ENCODE measurements at places on chromosomes 2 and 18. TPM values are rescaled to one million over a fixed set of nuclear protein-coding genes. Genes with fewer than 3 reads are reported as not detected.

GRCh38 chr18:24548583-24548982, 88.1 kb downstream of the HRH4 start:
- no peaks in the 10 kb centered on the region for H3K4me1 ChIP-seq
- no peaks in the 10 kb centered on the region for H3K36me3 ChIP-seq
- no peak overlapping the region for H3K27ac ChIP-seq
- no peak for DNase-seq
- H3K27me3 ChIP-seq, result no peaks in the 10 kb centered on the region
- H3K4me3 ChIP-seq, result no peak overlapping the region

DNA sequence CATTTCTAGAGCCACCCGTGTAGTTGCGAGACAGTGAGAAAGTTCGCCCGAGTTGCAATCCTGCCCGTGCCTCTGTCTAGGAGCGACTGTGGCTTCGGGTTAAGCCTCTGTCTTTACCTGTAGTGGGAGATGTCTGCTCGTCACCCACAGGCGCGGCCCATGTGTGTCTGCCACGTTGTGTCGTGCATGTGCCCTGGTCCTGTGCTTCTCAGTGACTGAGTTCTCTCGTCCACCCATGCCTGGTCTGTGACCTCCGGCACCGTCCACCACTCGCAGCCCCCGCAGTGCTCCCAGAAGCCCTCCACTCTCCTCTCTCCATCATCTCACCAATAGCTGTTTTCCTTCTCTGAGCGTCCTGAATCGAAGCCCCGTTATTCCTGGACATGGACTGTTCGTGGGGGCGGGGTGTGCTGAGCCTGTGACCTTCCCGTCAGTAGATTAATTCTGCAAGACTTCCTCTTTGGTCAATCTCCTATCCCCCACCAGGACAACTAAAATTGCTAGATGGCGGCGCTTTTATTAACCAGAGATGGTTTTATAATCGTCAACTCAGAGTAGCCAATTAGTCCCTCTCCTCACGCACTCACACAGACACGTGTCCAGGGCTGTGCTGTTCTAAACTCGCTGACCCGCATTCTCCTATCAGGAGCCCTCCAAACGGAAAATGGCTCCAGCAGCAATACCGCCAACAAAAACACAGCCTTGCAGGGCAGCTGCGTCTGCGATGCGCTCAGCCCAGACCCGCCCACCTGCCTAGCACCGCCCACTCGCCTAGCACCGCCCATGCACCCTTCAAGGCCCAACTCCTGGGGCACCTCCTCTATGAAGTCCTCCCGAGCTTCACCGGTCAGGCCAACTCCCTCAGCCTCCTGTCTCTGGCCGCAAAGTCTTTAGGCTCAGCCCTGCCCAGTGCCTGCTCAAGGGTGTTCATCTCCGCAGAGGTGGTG, 119.4 kb downstream of the TWIST2 start:
- no peaks in the 10 kb centered on the region for H3K27me3 ChIP-seq
- H3K27ac ChIP-seq, result no peak overlapping the region
- no peaks in the 10 kb centered on the region for H3K36me3 ChIP-seq

- no peaks in the 10 kb centered on the region for H3K4me1 ChIP-seq
- no peak overlapping the region for H3K27ac ChIP-seq
- no peak for DNase-seq
- H3K4me3 ChIP-seq, result no peak overlapping the region
Observed at GRCh38 chr2:121375621-121376159, 90.7 kb upstream of the TFCP2L1 start.

DNA sequence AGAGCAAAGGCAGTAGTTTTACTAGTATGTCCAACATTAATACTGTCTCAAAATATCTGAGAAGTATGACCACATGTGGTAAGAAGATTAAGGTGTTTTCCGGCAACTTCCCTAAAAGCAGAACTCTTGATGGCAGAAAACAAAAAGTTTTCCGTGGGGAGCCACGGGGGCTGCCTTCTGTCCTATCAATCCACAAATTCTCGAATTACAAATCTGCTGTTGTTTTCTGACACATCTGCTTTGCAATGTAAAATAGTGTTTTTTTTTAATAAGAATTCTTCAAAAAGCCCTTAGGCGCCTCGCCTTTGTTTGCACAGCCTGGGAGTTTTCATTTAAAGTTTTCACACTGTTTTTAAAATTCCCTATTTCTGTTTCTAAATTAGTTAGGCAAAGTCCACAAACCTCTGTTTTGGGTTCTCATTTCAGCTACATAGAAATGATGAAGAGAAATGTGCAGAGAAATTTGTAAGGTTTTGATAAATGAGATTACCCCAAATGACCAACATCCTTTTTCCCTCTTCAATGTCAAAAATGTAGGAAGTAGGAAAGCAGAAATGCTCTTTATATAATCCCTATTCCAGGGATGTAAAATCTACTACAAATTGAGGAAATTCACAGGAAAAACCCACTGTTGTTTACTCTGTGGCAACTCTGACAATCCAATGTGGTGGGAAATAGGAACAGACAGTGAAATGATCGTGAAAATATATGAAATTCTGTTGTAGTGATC, 385.8 kb downstream of the ZEB2 start:
- no peaks in the 10 kb centered on the region for H3K27me3 ChIP-seq
- H3K27ac ChIP-seq, result no peak overlapping the region
- DNase-seq, result no peak
- H3K4me3 ChIP-seq, result no peak overlapping the region

GRCh38 chr2:169860149-169860548, 32.9 kb downstream of the UBR3 start:
- no peak for DNase-seq
- peaks cover under 1% of the 10 kb centered on the region for H3K4me1 ChIP-seq
- H3K27ac ChIP-seq, result no peak overlapping the region
- peaks cover 12% of the 10 kb centered on the region for H3K36me3 ChIP-seq
- no peak overlapping the region for H3K4me3 ChIP-seq

- no peak overlapping the region for H3K27ac ChIP-seq
- no peak for DNase-seq
- no peak overlapping the region for H3K4me3 ChIP-seq
- no peaks in the 10 kb centered on the region for H3K27me3 ChIP-seq
- H3K36me3 ChIP-seq, result no peaks in the 10 kb centered on the region
- no peaks in the 10 kb centered on the region for H3K4me1 ChIP-seq
Observed at GRCh38 chr2:144971786-144972335, 451.9 kb upstream of the ZEB2 start.

- H3K4me1 ChIP-seq, result peaks cover 12% of the 10 kb centered on the region
- H3K36me3 ChIP-seq, result no peaks in the 10 kb centered on the region
- H3K4me3 ChIP-seq, result peak overlapping the region; percentile 29
- no peak for DNase-seq
- peak overlapping the region; percentile 35 for H3K27ac ChIP-seq
- H3K27me3 ChIP-seq, result no peaks in the 10 kb centered on the region
Observed at GRCh38 chr18:10032331-10033015, 118.7 kb downstream of the VAPA start.

GRCh38 chr18:77042583-77042982, 90.0 kb downstream of the MBP start:
- no peaks in the 10 kb centered on the region for H3K36me3 ChIP-seq
- DNase-seq, result no peak
- peak overlapping the region; percentile 62 for H3K27ac ChIP-seq
- no peak overlapping the region for H3K4me3 ChIP-seq

TCF23 gene
- total RNA-seq, result not detected

- no peak overlapping the region for H3K27ac ChIP-seq
- H3K36me3 ChIP-seq, result no peaks in the 10 kb centered on the region
- H3K27me3 ChIP-seq, result no peaks in the 10 kb centered on the region
- H3K4me1 ChIP-seq, result no peaks in the 10 kb centered on the region
Observed at GRCh38 chr2:134225841-134226240, 28.0 kb upstream of the MGAT5 start.

DNA sequence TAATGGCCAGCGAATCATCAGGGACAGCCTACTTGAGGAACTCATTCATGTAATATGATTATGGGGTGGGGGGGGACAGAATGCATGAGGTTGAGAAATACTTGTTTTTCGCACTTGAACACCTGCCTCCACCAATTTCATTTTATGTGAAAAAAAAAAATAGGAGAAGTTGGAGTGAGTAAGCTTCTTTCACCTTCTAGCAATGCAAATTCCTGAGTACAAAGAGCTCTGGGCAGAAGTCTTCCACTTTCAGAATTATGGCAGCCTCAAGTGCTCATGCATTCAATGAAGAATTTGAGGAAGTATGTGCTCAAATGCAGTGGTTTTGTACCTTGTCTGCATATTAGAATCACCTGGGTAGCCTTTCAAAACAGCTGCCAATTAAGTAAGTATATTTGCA, 40.1 kb upstream of the GPD2 start:
- H3K27me3 ChIP-seq, result no peaks in the 10 kb centered on the region
- H3K36me3 ChIP-seq, result no peaks in the 10 kb centered on the region
- no peak for DNase-seq

TBR1 gene
- total RNA-seq, result not detected

GRCh38 chr2:196088203-196088602, 19.6 kb upstream of the DNAH7 start:
- DNase-seq, result no peak

GRCh38 chr2:195590861-195591205, 66.2 kb upstream of the SLC39A10 start:
- H3K4me1 ChIP-seq, result no peaks in the 10 kb centered on the region
- H3K4me3 ChIP-seq, result no peak overlapping the region

HDAC4 gene
- total RNA-seq, result 68.2 TPM

DNA sequence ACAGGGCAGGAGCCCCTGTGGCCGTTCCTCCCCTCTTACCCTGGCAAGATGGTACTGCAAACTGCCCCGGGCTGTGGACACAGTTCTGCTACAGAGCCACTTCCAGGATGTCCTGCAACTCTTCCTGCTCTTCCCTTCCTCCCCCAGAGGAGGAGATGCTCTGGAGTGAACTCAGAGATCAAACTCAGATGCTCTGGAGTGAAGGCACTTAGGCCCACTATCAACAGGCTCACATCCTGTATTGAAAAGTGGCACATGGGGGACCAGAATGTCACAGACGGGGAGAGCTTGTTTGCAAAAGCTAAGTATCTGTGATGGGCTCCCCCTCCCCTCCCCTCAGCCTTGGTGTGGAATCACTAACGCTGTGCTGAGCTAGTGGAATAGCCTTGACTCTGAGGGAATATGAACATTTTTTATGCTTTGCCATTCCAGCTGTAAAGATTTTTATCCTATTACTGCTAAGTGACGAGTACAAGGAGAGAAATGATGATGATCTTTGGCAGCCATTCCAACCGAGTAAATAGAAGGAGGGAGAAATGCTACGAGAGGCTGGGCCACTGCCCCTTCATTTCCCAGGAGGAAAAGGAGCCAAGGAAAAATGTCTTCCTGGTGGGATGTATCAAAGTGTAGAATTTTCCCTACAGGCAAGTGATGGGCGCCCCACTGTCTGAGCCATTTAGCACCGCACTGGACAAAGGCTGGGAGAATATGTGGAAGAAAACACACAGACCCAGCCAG, 152.6 kb downstream of the GALNT14 start:
- H3K27me3 ChIP-seq, result no peaks in the 10 kb centered on the region
- H3K4me3 ChIP-seq, result no peak overlapping the region
- no peaks in the 10 kb centered on the region for H3K4me1 ChIP-seq
- no peaks in the 10 kb centered on the region for H3K36me3 ChIP-seq
- no peak for DNase-seq

GRCh38 chr18:11215216-11215615, 65.8 kb upstream of the PIEZO2 start:
- H3K4me3 ChIP-seq, result no peak overlapping the region
- no peak for DNase-seq
- no peak overlapping the region for H3K27ac ChIP-seq

DNA sequence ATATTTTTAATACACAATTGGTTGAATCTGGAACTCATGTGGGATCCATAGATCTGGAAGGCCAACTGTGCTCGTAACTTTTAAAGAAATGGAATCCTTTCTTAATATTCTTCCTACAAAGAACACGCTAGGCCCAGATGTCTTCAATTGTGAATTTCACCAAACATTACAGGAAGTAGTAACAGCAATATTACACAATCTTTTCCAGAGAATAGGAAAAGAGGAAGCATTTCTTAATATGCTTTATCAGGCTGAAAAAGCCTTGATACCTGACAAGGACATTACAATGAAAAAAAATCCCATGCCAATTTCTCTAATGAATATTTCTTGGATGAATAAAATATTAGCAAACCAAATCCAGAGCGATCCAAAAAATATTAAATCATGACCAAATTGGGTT, 80.3 kb upstream of the HAAO start:
- no peak for DNase-seq
- H3K27me3 ChIP-seq, result no peaks in the 10 kb centered on the region
- H3K36me3 ChIP-seq, result no peaks in the 10 kb centered on the region
- H3K4me1 ChIP-seq, result no peaks in the 10 kb centered on the region
- no peak overlapping the region for H3K4me3 ChIP-seq
- peak overlapping the region; percentile 78 for H3K27ac ChIP-seq

GRCh38 chr2:200810998-200811332, 745 bp upstream of the BZW1 start:
- no peaks in the 10 kb centered on the region for H3K27me3 ChIP-seq
- peaks cover 22% of the 10 kb centered on the region for H3K36me3 ChIP-seq
- peak overlapping the region; percentile 90 for H3K4me3 ChIP-seq
- H3K4me1 ChIP-seq, result peaks cover 2% of the 10 kb centered on the region
- DNase-seq, result peak; percentile 24

DNA sequence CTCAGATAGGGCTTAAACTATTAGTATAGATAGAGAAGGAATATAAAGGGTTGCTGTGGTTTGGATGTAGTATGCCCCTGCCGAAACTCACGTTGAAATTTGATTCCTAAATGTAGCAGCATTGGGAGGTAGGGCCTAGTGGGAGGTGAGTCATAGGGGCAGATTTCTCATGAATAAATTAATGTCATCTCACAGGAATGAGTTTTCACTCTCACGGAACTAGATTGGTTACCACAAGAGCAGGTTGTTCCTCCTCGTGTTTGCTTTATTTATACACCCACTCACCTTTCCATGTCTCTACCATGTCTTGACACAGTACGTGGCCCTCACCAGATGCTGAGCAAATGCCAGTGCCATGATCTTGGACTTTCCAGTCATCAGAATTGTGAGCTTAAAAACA, 218.2 kb downstream of the RBM43 start:
- H3K4me3 ChIP-seq, result no peak overlapping the region
- H3K4me1 ChIP-seq, result no peaks in the 10 kb centered on the region
- no peak for DNase-seq
- H3K27me3 ChIP-seq, result no peaks in the 10 kb centered on the region
- no peaks in the 10 kb centered on the region for H3K36me3 ChIP-seq
- H3K27ac ChIP-seq, result no peak overlapping the region

TLX2 gene
- total RNA-seq, result not detected

DNA sequence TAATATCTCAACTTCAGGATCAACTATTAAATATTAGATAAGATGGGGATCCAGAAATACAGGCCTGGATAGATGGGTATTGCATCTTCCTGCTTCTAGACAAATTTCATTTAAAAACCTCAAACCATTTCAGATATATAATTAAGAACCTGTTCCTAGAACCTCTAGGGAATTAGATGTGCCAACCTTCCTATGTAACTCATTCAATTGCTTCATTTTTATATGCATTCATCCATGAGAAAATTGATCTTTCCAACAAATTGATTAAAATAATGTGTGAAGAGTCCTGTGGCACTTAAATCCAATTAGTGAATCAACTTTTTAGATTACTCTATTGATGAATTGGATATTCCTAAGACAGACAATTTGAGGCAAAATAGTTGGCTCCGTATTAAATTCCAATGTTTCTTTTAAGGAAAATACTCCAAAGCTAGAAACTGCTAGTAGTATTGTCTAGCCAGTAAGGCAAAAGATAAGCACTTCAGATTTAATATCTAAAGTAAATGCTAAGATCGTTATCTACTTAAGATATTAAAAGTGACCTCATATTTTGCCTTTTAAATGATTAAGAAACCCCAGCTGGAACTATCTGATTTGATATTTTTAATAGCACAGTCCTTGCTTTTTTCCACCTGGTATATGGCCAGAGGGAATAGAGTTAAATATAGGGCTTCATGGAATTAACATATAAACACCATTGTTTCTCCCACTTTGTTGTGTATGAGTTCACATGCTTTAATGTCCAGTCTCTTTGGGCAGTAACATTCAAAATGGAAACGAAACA, 35.8 kb downstream of the DARS1 start:
- H3K27ac ChIP-seq, result no peak overlapping the region
- no peaks in the 10 kb centered on the region for H3K36me3 ChIP-seq
- no peaks in the 10 kb centered on the region for H3K27me3 ChIP-seq
- H3K4me1 ChIP-seq, result no peaks in the 10 kb centered on the region
- no peak for DNase-seq

WDFY1 gene
- total RNA-seq, result 33.1 TPM

Measured in tibial nerve (tissue), 4 donors.